ENCODE measurements at places on chromosomes 5 and 9.

DNA sequence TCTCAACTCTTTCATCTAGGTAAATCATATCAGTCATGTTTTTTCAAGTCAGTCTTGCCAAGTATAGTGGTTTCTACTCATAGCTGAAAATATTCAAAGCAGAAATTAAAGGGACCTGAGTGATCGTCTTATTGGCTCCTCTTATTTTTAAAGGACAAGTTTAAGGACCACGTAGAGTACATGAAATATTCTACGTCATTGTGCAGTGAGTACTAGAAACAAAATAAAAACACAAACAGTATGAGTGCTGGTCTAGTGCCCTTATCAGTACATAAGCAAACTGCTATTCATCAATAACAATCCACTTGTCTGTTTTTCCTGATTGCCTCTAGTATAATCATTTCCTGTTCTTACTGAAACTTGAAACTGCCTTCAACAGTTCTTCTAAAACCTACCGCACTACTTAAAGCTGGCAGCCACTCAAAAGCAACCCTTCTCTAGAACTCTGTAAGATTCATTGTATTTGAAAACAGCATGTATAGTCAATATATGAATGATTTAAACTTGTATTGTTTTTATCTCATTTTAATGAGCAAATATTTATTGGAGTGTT, 853.7 kb downstream of the TAF11L14 start:
- no peak for DNase-seq

DNA sequence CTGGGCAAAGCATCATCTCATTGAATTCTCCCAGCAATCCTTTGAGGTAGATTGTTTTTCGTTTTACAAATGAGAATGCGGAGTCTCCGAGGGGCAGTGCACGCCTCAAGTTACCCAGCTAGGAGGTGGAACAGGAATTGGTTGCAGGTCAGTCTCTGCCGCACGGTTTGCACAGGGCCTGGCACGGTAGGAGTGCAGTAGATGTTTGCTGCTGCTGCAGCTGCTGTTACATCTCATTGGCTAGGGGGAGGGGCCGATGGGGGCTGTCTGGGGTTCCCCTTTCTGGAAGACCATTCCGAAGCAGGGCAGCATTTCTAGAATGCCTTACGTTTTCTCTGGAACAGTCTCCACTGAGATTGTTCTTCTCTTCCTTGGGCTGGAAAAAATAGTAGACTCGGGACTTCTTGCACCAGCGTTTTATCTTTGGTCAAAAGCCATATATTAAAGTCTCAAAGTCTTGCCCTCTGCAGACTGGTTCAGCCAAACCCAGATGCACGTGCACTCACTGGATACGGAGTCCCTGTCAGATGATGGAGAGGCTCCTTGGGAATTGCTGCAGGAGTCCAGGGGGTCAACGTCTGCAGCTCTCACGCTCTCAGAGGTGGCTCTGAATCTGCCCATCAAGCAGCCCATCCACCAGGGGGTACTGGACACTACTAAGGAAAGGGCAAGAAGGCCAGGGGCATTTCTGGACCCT, 1.2 kb downstream of the USP20 start:
- DNase-seq, result no peak

DNA sequence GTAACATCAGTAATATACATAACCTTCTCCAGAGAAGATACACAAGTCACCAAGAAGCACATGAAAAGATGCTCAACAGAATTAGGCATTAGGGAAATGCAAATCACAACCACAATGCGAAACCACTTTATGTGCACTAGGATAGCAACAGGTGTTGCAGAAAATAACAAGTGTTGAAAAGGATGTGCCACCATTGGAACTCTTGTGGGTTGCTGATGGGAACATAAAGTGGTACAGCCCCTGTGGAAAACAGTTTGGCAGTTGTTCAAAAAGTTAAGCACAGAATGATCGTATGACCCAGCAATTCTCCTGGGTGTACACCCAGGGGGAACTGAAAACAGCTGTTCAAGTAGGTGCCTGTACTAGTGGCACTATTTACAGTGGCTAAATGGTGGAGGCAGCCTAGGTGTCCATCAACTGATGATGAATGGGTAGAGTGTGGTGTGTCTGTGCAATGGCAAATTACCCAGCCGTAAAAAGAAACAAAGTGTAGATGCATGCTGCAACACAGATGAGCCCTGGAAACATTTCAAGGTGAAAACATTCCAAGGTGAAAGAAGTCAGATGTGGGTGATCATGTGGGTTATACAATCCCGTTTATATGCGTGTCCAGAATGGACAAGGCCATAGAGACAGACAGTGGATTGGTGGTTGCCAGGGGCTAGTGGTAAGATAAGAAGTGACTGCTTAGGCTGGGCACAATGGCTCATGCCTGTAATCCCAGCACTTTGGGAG, 27.2 kb downstream of the CCDC69 start:
- DNase-seq, result no peak

DNA sequence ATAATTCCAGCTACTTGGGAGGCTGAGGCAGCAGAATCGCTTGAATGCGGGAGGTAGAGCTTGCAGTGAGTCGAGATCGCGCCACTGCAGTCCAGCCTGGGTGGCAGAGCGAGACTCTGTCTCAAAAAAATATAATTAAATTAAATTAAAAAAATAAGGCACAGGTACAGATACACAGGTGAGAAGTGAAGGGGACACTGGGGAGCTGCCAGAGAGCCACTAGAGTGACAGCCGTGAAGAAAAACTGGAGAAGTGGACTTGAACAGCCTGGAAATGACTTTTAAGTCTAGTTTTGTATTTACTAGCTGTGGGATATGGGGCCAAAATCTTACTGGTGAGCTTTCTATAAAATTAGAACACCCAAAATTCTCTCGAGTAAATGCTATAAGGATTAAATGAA, 15.1 kb downstream of the EPB41L4B start:
- no peak for DNase-seq

GRCh38 chr5:176873541-176874172, 25.5 kb downstream of the HK3 start:
- DNase-seq, result no peak

DNA sequence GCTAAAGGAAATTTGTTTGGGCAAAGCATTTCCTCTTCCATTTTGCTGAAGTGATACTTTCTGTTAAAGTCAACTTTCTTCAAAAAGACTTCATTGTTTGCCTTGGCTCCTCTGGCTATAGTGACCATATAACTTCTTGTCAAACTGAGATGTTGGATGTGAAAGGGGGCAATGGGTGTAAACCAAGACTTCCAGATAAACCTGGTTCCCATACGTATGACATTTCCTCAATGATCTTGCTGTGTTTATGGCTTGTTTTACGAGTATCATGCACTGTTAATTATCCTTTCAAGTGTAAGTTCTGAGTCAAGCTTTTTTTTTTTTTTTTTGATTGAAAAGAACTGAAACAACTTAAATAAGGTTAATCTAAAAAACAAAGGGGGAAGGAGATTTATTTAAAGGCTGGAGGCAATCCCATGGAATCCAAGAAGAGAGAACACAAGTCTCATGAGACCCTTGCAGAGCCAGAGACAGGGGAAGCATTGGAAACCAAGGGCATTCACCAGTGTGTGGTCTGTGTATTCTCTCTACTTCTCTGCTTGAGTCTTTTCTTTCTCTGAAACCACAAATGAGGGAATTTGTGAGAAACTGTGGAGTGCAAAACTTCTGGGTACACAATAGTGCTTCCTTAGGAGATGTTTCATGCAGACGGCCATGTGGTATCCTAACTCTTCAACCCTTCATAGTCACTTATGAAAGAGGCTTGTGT, 335.3 kb downstream of the RAB3C start:
- no peak for DNase-seq

- DNase-seq, result no peak
Measured at GRCh38 chr5:131637694-131638093, 2.7 kb upstream of the RAPGEF6 start.

- DNase-seq, result no peak
Measured at GRCh38 chr9:87516222-87516925, 18.7 kb downstream of the DAPK1 start.

DNA sequence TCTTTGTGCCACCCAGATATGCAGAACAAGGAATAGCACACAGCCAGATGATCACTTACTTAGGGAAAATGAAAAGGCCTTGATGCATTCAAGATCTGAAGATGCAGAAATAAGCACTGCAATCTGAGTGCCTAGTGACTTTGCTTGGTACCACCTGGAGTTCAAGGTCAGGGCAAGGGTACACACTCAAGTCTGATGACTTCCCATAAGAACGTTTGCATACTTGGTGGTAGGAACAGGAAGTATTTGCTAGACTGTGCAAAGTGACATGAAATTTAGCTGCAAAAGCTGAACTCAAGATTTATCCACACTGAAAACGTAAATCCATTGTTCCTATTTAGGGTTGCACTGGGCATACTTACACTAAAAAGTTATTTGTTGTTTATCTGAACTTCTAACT, 177.1 kb downstream of the PIK3R1 start:
- DNase-seq, result no peak

GRCh38 chr5:153352685-153353219, 137.7 kb upstream of the GRIA1 start:
- no peak for DNase-seq

DNA sequence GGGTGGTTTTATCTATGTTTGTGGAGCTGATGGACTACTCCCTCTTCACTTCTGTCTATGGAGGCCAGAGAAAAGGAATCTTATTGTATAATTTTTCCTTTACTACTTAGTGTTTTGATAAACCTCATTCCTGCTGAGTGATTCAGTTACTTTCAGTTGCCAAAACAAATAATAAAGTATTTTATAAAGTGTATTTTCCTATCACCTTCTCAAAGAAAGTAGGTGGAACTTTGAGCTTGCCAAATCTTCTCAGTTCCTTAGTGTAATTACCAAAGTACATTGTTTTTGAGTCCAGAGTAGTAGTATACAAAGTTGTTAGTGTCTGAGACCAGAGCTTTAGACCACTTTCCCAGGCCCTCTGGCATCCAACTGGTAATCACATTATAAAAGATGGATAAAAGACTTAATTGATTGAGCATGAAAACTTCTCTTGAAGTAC, 13.5 kb downstream of the RABGAP1 start:
- no peak for DNase-seq

DNA sequence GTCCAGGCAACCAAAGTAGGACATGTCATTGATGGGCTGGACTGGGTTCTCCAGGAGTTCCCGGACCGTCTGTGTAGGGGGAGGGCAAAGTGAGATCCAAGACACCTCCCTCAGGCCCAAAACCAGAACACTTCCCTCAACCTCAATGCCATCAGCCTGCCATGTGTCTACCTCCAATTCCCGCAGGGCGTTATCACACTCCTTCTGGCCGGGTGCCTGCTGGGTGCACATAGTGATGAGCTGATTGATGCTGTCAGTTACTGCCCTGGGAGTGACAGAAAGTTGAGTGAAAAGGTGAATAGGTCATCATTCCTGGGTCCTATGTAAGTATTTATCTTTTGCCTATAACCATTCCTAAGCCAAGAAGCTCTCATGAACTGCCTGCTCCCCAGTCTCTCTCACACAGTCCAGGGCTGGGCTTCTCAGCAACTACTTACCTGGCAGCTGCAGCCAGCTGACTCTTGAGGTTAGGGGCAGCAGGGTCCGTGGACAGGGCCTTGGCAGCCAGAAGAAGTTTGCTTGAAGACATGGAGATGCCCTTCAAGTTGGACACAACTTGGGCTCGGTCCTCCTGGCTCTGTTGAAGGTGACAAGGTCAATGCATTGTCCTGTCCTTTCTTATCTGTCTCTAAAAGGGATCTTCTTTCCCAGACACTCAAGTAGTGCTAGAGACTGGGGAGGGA, 21.0 kb downstream of the TLN1 start:
- no peak for DNase-seq

GRCh38 chr9:120264528-120264927, 315.4 kb downstream of the CDK5RAP2 start:
- no peak for DNase-seq

DNA sequence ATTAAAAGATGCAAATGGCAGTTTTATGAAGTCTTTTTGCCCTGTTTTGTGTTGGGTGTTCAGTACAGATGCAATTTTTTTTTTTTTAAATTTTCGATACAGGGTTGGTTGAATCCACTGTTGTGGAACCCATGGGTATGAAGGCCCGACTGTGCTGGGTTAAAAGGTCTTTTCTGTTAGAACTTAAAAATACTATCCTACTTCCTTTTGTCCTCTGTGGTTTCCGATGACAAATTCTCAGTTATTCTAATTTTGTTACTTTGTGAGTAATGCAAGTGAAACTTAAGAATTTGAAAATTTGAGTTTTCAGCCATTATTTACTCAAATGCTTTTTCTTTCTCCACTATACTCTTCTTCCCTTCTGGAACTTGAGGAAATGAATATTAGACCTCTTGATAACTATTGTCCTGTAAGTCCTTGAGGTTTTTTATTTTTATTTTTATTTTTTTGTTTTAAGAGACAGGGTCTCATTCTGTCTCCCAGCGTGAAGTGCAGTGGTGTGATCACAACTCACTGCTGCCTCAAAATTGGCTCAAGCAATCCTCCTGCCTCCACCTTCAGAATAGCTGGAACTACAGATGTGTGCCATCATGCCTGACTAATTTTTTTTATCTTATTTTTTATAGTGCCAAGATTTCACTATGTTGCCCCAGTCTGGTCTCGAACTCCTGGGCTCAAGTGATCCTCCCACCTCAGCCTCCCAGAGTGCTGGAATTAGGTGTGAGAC, 67.5 kb downstream of the ZCCHC7 start:
- DNase-seq, result no peak

- no peak for DNase-seq
Measured at GRCh38 chr9:38000735-38001134, 68.3 kb downstream of the SHB start.

GRCh38 chr9:109520475-109521132, 22.5 kb upstream of the PTPN3 start:
- DNase-seq, result peak; percentile 72

GRCh38 chr5:55064523-55064922, 37.9 kb upstream of the GZMA start:
- no peak for DNase-seq

GRCh38 chr5:45260292-45260691, 435.9 kb downstream of the HCN1 start:
- DNase-seq, result no peak

- DNase-seq, result no peak
Measured at GRCh38 chr9:83247732-83248131, 184.8 kb upstream of the RASEF start.

- no peak for DNase-seq
Measured at GRCh38 chr5:36569491-36569890, 36.9 kb upstream of the SLC1A3 start.

- DNase-seq, result no peak
Measured at GRCh38 chr9:9079473-9079872, 1279.9 kb upstream of the DMAC1 start.

- DNase-seq, result no peak
Measured at GRCh38 chr5:61019642-61020041, 74.6 kb downstream of the NDUFAF2 start.

DNA sequence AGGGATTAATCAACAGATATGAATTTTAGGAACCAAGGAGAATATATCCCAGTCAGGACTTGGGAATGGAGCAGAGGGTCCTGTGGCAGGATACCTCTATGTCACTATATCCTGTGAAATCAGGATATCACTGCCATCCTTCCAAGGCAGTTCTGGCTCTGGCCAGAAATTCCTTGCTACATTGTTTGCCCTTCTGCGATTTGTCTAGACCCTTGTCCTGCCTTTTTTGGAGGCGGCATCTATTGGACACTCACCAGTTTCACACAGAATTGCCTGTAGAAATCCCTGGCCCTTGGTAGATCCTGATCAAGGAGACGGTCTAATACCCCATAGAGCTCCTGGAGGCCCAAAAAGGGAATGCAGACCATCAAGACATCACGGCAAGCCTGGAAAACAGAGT, 71.2 kb downstream of the MROH2B start:
- no peak for DNase-seq

- DNase-seq, result no peak
Measured at GRCh38 chr5:81757404-81757803, 6.5 kb upstream of the SSBP2 start.

- DNase-seq, result no peak
Measured at GRCh38 chr5:68708156-68708841, 385.5 kb upstream of the SLC30A5 start.

- no peak for DNase-seq
Measured at GRCh38 chr5:159961176-159962160, 45.2 kb downstream of the ADRA1B start.

All from HCT116 (cell line).